GM12891 (cell line): ENCODE measurements at places on chromosomes 7 and 10.

DNA sequence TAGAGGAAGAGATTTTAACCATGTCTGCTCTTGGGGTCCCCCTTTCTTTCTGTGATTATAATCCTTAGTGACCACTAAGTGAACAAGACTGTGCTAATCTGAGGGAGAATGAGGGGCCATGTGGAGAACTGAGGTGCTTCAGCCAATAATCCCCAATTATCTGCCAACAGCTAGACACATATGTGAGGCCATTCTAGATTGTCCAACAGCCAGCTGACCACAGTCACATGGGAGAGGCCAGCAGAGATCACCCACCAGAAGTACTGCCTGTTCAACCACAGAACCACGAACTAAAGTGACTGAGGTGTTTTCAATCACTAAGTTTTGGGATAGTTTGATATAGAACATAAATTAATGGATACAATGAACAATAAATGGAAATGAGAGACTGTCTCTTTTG, 74.3 kb downstream of the SEMA3E start:
- DNase-seq: no peak

DNA sequence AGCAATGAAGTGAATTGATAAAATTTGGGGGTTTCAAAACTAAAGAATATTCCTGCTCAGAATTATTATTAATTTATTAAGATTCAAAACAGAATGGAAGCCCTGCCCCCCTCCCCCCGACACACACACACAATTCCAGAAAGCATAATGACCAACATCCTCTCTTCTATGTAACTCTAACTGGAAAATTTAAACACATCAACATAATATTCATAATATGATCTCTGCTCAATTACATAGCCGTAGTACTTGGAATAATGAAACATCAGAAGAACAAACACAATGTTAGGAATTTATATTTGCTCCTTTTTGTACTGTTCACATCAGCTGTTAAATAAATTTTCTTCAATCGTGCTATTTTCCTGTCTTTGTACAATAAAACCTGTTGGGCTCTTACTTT, 20.8 kb downstream of the PCLO start:
- DNase-seq: no peak

DNA sequence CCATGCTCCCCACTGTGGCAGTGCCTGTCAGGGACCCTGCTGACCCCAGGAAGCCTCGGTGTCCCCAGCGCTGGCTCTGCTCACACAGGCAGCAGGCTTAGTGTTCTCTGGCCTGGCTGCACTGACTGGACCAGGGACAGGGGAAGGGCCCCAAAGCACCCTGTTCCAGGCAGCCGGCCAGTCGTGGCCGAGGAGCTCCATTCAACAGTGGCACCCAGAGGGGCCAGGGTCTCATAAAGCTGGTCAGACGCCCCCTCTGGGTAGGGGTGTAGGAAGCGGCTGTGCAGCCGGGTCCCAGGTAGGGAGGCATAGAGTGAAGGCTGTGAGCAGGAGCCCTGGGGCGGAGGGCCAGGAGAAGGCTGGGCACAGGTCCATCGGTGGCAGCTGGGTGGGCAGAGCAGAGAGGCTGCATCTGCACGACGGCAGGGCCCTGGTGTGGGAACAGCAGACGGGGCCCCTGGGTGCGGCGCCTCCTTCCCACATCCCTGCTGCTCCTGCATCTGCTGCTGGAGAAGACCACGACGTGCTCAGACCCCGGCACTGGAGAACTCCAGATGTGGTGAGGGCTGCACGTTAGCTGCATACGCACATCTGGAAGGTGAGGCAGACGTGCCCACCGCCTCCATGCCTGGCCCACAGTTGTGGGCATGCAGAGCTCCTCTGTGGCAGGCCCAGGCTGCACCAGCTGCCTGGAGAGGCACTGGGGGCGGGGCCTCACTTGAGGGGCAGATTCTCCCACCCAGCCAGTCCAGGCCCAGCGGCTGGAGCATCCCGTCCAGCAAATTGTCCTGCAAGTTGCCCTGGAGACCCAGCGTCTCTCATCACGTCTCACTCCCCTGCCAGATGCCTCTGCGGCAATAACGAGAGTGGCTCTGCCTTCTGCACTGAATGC, 25.1 kb downstream of the MNX1 start:
- DNase-seq: no peak

- peak; percentile 58 for DNase-seq
Measured at GRCh38 chr10:63465293-63466143, at the start of gene JMJD1C. JMJD1C (minus strand) TSS chr10:63465977; CDS start chr10:63465662, 315 bp downstream.

DNA sequence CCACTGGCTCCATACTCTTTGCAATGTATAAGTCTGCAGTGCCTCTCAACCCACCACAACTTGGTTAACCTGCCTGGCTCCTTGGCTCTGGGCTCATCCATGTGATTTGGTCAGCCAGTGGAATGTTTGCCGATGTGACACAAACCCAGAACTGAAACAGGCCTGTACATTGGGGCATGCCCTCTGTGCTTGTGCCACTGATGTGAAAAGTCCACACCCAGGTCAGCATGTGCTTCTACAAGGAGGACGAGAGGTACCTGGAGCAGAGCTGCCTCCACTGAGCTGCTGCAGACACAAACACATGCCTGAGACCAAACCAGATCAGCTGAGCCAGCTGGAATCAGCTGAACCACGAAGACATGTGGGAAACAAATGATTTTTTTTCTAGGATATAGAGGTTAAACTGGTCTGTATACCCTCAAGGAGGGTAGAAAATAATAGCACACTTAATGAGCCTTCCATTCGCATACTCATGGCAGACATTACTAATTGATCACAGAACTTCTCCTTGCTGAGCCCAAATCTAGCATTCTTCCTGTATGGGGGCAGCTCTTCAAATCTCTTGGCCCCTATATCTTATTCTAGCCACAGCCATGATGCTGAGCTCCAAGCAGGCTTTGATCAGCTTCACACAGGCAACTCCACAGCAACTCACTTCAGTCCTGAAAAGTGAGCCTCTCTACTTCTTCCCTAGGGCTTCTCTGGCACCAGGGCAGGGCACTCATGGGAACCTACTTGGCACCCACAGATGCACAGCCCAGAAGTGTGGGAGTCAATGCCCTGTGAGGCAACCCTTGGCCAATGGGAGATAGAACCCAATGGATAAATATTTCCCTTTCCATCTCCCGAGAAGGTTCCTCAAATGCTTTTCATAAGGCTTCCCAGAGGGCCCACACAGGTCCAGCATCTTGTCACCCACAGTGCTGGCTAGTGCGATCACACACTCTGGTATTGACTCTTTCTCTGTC, 18.6 kb downstream of the PYROXD2 start:
- DNase-seq: no peak

GRCh38 chr7:75869776-75870379, 9.0 kb upstream of the RHBDD2 start:
- no peak for DNase-seq

DNA sequence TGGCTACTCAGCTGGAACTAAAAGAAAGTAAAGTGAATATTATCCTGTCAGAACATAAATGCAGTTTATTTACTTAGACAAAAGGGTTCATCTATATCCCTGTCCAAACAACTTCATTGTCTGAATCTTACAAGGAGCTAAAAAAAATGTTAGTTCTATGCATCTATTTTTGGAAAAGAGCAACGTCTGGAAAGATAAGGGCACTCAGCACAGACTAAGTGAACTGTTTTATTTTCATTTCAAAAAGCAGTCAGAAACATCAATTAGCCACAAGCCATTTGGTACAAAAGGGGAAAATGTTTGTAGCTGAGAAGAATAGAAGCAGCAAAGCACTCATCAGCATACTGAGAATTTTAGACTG, 245.5 kb downstream of the FOXP2 start:
- DNase-seq: no peak

DNA sequence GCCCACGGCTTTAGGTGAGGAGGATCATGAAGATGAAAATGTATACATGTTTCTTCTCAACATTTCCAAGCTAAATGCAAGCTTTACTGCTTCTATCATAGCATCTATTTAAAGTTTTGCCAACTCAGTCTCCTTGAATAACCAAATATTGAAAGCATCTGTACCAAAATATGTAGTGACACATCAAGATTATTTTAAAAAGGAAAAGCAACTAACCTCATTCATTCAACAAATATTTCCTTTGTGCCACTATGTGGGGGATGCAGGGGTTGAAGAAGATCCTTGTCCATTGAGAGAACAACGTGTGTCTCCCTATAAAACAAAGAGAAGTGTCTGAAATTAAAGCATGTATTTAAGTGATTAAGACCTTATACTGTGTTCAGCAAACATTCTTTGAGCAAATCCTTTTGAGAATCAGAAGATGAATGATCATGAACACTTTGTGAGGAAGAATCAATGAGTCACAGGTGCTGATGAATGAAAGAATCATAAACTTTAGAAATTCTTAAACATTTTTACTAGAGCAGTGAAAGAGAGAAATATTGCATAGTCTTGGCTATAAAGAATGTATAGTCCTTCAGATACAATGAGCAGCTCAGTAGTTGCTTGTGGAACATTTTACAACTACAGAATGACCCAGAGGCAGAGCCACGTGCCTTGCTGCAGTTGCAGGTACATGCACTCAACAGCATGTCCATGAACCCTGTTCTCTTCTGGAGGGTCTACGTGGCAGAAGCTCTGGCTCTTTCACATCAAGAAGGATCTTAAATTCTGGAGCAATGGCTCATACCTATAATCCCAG, 13.9 kb downstream of the TAS2R60 start:
- DNase-seq: no peak

- no peak for DNase-seq
Measured at GRCh38 chr10:99656199-99657064, 2.9 kb upstream of the ENTPD7 start.

- DNase-seq: no peak
Measured at GRCh38 chr7:5526100-5526905, 102.7 kb upstream of the TNRC18 start.
